ENCODE measurements at places on chromosomes 4 and X.
A peak's percentile ranks its signal among the peaks of the same experiment; 100 is the strongest.

GRCh38 chr4:99893029-99893428, 1.2 kb downstream of the LAMTOR3 start:
- DNase-seq = no peak

- no peak for DNase-seq
Observed at GRCh38 chr4:114396808-114397207, 201.8 kb upstream of the UGT8 start.

DNA sequence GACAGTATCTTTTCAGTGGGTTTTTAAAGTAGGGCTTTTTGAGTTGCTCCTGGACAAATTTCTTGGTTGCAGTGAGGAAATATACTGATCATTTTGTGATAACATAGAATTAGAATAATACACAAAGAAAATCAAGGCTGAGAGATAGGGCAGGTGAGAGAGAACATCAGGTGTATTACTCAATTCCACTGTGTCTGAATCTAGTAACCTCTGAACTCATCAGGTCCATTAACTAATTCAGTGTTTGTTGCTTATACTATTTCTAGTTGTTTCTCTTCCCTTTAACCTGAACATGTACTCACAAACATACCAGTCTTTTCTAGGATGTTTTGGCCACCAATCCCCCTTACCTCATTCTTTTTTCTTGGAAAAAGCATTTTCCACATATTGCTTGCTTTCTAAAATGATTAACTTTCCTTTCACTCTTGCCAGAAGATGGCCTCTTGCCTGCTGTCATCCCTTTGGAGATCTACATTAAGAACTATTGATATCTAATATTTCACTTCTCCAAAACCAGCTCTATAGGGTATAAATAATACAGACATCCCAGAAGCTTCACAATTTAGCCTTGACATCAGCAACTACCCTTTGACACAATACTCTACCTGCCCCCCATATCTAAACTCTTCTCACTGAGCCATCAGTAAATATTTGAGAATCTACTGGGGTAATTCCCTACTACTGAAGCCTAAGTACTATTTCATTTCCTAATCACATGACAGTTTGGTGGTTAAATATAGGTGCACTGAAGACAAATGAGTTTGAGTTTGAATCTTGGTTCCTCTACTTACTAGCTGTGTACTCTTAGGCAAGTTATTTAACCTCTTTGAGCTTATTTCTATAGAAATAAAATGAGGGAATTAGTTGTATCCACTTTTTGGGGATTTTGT, 470.8 kb upstream of the IGFBP7 start:
- DNase-seq = no peak

DNA sequence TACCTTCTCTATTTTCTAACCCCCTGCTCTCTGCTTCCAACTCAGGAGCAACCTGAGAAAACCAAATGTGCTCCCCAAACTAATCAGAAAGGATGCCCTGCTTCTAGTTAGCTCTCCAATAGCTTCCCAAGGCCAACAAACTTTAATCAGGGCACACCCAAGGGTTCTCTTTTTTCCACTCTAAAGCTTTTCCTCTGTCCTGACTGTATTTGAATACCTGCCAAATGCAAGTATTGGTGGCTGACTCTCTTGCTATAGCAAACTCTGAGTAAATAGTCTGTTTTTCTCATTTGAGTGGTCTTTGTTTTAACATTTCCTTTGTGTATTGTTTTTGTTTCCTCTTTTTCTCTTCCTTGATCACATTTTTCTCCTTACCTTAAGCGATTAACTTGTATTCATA, 52.5 kb downstream of the GBA3 start:
- DNase-seq = no peak

- no peak for DNase-seq
Observed at GRCh38 chrX:129649268-129650182, 5.2 kb downstream of the APLN start.

- no peak for DNase-seq
Observed at GRCh38 chr4:173282626-173283025, 51.5 kb downstream of the HMGB2 start.

DNA sequence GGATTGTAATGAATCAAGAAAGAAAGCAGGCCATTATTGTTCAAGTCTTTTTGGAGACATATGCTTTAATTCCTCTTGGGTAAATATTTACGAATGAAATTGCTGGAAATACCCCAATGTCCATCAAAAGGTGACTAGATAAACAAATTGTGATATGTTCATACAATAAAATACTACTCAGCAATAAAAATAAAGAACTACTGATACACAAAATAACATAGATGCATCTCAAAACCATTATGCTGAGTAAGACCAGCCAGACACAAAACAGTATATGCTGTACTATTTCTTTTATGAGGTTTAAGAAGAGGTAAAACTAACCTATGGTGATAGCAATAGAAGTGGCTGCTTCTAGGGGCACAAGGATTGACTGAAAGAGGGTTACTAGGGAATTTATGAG, 28.8 kb upstream of the JADE1 start:
- DNase-seq = no peak

DNA sequence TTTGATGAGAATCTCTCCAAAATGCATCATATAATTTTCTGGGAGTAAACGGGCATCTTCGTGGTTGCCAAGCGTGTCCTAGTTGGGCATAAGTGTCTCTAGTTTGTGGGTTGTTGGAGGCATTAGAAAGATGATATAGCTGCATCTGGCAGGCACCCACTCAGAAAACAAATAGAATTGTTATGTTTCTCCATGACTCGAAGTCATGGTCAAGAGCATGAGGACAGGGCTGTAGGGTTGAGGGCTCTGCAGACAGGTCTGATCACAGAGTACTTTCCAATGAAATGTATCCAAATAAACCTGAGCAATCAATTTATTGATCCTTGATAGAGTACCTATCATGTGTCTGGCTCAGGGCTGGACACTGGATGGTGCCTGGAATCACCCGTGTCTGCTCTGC, 82.7 kb downstream of the SORCS2 start:
- no peak for DNase-seq

- no peak for DNase-seq
Observed at GRCh38 chr4:61239250-61239649, 39.1 kb downstream of the ADGRL3 start.

DNA sequence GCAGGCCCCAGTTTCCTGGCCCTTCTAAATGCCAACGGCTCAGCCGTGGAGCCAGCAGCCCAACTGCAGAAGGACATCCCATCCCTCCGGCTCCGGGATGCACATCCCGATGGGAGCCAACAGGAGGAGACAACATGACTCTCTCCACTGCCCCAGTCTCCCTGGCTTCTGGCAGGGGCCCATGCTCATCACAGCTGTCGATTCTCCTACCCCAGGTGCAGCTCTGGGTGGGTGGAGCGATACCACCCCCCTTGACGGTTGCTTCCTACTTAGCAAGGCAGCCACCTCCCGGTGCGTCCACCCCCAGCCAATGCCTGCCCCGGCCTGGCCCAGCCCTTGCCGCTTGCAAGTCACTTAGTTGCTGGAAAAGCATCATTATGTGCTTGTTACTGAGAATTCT, 19.5 kb downstream of the ZNF275 start:
- no peak for DNase-seq

DNA sequence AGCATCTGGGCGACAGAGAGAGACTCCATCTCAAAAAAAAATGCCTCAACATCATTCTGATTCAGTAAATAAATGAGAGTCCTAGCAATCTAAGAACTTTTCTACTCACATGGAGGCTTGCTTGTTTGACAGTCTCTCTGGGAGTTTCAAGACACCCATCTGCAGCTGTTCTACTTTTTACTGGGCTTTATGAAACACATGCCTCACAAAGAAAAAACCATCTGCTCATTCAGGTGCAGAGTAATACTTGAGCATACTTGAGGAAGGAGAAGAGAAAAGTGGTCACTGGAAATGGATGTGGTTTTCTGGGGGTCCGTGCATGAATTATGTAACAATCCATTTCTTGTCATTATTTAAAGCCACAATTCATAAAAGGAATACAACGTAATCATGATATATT, 87.1 kb upstream of the DDX53 start:
- DNase-seq = no peak

DNA sequence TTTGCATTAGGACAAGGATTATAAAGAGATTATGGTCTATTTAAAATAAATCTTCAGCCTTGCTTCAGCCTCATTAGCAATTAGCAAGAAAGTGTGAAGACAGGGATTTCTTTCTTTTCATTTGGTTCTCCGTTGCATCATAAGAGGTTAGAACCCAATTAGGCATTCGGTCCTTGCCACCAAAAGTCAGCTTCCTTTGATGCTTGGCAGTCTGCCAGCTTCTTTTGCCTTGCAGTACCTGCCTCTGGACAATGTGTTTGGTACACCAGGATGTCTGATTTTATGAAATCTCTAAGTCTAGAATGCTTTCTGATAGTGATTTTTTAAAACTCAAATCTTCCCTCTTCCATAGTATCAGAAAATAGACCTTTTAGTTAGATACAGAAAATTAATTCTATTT, 12.4 kb downstream of the SMIM20 start:
- no peak for DNase-seq

- DNase-seq = no peak
Observed at GRCh38 chrX:120823556-120823955, 52.1 kb downstream of the CT47B1 start.

GRCh38 chrX:84188320-84188834, 378 bp upstream of the RPS6KA6 start:
- peak; percentile 84 for DNase-seq

DNA sequence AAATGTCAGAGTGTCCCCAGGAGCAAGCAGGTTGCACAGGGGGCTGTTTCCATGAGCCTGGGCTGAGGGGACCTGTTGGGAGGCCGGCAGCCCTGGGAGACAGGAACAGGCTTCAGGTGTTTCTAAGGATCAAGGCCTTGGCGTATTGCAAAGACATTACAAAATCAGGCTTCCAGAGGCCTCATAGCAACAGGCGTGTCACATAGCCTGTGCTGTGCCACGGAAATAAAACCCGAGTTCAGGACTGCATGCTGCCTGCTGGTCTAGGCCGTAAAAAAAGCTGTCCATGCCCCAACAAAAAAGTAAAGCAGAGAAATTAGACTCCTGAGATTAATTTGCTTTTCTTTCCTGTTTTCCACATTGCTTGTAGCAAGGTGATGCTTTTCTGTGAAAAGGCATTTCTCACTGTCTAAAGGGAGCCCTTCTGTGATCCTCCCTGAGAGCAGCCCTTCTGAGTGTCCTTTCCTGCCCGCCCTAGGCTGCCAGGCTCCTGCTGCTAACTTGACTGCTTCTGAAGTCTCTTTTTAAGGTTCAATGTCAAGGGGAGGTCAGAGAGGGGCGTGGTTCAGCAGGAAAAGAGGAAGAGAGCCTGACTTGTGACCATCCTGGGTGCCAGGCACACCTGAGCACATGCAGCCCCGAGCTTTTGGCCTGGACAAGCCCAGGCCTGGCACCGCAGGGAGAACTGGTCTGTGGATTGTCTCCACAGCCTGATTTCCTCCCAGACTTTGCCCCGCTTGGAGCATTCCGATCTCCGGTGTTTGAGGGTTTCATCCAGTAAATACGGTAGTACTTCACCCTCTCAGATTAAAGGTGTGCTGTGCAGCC, 21.3 kb downstream of the SHROOM2 start:
- no peak for DNase-seq

DNA sequence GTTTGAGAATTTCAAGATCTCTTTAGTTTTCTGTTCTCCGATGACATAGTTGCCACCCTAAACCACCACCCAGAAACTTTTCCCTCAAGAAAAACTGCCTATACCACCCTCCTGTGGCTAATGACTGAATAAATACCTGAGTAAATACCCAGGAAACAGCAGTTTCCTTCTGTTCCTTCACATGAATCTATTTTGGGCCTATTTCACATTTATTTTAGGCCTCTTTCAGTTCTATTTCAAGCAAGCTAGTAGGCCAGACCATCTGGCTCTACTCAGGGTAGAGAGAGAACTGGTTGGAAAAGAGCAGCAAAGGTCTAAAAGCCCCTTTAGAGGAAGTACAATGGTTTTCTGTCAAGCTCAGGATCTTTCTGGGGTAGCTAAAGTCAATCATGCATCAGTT, 23.4 kb downstream of the ARHGEF9 start:
- DNase-seq = no peak

- DNase-seq = no peak
Observed at GRCh38 chr4:3706111-3706511, 60.1 kb upstream of the ADRA2C start.

GRCh38 chr4:187046471-187046870, 322.8 kb upstream of the FAT1 start:
- DNase-seq = no peak

DNA sequence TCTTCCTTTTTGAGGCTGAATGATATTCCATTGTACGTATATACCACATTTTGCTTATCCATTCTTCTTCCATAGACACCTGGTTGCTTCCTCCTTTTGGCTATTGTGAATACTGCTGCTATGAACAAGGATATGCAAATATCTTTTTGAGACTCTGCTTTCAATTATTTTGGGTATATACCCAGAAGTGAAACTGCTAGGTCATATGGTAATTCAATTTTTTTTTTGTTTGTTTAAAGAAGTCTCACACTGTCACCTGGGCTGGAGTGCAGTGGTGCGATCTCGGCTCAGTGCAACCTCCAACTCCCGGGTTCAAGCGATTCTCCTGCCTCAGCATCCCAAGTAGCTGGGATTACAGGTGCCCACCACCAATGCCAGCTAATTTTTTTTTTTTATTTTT, 75.3 kb downstream of the METTL14 start:
- no peak for DNase-seq

DNA sequence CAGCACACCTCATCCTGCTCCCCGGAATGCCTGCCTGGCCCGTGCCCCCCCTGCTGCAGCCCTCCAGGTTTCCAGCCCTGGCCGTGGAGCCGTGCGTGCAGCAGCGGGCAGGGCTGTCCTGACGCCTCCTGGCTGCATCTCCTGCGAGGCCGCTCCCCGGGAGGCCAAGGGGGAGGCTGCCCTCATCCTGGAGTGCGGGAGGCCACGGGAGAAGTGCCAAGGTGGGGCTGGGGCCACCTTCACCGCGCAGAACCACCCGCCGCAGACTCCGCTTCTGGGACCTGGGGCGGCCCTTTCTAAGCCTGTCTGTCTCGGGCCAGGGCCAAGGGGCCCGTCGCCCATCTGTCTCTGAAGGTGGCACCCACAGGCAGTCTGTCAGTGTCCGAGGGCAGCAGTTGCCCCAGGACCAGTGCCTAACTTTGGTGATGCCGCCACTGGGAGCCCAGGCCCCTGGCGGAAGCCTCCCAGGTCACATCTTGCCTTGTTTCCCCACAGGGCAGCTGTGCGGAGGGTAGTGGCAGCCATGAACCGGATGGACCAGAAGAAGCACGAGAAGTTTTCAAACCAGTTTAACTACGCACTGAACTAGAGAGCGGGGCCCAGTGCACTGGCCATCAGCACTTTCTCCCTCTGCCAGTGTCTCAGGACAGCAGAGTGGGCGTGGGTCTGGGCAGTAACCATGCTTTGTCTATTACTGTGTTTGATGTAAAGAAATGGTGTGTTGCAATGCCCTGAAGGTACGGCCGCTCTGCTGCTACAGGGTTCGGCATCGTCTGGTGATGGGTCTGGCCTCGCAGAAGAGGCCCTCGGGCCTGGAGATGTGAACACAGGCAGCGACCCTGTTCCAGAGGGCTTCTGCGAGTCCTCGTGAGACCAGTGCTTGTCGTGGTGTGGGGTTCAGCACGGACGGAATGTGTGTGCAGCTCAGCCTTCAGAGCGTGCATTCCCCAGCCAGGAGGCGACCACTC, 20.6 kb downstream of the NKX1-1 start:
- DNase-seq = peak; percentile 24

All from left hindlimb (tissue), 1 donor.